Smooth muscle cell of the umbilical artery (primary cell): ENCODE measurements at places on chromosomes 11 and 22. TPM values are rescaled to one million over a fixed set of nuclear protein-coding genes. Genes with fewer than 3 reads are reported as not detected.

Gene LSP1
- 2.0 and 2.7 TPM in 2 replicates for total RNA-seq

Gene SESN3
- 11.0 and 12.2 TPM in 2 replicates for total RNA-seq

Gene LMNTD2
- 0.30 and 0.60 TPM in 2 replicates for total RNA-seq

Gene OR4C15
- not detected in 2 replicates for total RNA-seq

Gene TXN2
- 15.1 and 22.9 TPM in 2 replicates for total RNA-seq

Gene WBP2NL
- 0.59 and 0.60 TPM in 2 replicates for total RNA-seq

Gene ATG2A
- 12.5 and 14.9 TPM in 2 replicates for total RNA-seq

Gene INS
- not detected in 2 replicates for total RNA-seq

Gene HTR3B
- not detected in 2 replicates for total RNA-seq

Gene LIF
- 86.1 and 200 TPM in 2 replicates for total RNA-seq

Gene SPI1
- not detected in 2 replicates for total RNA-seq
